COR-L47 (cell line): ENCODE measurements at places on chromosomes 12 and 14.
A peak's percentile ranks its signal among the peaks of the same experiment; 100 is the strongest.

DNA sequence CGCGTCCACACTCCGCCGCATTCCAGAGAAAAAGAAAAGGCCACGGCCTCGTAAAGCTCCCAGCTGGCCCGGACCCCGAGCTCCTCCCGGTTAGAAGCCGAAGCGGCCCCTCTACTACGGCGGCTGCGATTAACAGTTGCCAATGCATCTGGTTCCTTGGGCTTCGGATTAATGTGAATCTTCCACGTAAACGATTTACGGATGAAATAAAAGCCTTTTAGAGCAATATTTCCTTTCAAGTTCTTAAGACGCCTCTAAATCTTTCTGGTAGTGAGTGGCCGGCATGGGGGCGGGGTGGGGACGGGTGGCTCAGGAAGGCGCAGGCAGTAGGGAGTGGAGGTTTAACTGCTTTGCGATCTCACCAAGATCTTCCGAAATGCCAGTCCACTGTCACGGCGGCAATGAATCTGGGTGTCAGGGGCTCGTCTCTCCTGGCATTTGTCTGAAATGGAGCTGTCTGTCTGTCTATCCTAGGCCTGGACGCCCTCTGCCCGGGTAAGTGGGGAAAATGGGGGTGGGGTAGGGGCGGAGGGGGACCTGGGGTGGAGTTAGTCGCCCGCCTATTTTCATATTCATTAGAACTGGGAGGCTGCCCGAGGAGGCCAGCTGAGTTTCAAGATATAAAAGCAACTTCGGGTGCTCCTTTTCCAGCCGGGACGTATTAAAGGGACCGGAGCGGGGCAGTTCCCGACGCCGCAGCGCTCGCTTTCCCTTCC, 413 bp upstream of the ALX1 start:
- no peak for DNase-seq

GRCh38 chr12:113912760-113913329, 53.3 kb downstream of the RBM19 start:
- peak; percentile 36 for DNase-seq

DNA sequence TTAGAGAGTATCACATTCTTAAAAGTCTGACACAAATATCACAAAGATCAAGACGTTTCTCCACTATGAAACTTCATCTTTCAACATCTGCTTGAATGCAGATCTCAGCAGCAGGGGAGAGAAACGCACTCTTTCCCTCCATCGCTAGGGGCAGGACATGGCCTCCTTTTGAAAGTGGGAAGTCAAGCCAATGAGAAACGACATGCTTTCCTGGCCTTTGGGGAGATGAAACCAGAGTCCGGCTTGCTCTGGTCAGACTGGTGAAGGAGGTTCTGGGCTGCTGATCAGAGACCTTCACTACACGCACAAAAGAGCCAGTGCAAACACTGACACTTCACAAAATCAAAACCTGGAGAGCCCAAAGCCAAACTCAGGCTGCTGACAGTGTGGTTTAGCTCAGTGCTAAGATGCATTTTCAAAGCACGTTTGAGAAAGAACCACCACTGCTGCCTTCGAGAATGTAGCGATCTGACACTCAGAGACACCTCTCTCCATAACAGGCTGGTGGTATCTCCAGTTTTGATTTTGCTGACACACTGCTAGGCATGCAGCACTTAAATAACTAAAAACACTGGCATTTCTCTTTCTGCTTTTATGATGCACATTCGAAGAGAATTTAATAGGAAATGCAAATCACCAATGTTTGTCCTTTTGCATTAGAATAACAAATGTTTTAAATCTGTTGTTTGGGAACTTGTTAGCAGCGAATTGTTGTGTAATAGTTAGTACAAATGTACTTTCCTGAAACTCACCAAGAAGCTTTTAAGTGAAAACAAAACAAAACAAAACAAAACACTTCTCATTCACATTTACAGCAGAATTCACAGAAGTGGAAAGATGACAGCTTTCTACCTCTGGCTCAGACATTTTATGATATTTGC, 93.9 kb upstream of the OVCH1 start:
- DNase-seq = no peak

GRCh38 chr12:52216100-52216499, 16.9 kb upstream of the KRT7 start:
- DNase-seq = no peak

DNA sequence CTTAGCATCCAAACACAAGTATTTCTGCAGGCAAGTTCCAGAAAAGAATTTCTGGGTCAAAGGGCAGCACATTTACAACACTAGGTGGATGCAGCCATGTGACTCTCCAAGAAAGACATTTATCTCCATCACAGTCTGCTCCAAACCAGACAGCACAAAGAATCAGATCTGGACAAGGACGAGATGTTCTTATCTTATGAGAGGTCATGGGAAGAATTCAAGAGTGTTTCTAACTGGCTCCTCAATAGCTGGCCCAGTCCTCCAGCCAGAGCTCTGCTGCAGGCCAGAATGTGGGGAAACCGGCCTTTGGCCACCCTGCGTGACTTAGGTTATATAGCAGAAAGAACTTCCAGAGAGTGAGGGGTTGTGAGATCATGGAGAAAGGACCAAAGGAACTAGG, 17.4 kb downstream of the TMEM119 start:
- DNase-seq = no peak

DNA sequence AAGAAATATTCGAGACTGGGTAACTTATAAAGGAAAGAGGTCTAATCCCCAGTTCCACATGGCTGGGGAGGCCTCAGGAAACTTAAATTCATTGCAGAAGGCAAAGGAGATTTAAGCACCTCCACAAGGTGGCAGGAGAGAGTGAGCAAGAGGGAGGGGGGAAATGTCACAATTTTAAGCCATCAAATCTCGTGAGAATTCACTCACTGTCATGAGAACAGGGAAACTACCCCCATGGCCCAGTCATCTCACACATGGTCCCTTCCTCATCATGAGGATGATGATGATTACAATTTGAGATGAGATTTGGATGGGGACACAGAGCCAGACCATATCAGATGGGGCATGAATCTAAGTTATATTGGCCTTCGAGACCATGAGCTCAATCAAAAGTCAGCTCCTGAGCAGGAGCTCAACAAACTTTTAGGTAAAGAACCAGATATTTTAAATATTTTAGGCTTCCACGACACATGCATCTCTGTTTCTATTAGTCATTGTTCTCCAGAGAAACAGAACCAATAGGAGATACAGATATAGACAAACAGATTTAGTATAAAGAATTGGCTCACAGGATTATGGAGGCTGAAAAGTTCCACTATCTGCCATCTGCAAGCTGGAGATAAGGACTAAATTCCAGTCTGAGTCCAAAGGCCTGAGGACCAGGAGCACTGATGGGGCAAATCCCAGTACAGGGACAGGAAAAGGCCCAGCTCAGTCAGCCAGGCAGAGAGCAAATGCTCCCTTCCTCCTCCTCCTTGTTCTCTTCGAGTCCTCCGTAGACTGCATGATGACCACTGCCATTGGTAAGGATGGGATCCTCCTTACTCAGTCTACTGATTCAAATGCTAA, 24.9 kb downstream of the DGLUCY start:
- peak; percentile 62 for DNase-seq

DNA sequence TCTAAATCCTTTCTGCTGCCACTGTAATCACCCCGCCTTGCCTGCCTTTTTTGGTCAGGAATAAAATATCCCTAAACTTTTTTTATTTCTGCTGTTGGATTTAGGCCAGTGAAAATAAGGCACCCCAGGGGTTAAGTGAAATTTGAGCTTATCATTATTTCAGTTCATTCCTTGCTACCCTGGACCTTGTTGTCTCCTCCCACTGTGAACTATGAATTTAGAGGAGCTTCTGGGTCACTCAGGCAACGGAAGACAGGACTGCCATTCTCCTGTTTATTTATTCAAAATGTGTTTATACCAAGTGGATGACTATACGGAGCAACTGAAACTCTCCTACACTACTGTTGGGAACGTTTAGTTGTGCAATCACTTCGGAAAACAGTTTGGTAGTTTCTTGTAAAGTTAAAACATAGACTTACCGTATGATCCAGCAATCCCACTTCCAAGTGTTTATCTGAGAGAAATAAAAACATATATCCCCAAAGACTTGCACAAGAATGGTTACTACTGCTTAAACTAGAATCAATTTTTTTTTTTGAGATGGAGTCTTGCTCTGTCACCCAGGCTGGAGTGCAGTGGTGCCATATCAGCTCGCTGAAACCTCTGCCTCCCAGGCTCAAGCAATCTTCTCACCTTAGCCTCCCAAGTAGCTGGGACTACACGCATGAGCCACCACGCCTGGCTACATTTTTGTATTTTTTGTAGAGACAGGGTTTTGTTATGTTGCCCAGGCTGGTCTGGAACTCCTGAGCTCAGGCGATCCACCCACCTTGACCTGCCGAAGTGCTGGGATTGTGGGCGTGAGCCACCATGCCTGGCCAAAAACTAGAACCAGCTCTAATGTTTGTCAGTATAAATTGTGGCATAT, 2.3 kb upstream of the TRAFD1 start:
- DNase-seq = no peak

DNA sequence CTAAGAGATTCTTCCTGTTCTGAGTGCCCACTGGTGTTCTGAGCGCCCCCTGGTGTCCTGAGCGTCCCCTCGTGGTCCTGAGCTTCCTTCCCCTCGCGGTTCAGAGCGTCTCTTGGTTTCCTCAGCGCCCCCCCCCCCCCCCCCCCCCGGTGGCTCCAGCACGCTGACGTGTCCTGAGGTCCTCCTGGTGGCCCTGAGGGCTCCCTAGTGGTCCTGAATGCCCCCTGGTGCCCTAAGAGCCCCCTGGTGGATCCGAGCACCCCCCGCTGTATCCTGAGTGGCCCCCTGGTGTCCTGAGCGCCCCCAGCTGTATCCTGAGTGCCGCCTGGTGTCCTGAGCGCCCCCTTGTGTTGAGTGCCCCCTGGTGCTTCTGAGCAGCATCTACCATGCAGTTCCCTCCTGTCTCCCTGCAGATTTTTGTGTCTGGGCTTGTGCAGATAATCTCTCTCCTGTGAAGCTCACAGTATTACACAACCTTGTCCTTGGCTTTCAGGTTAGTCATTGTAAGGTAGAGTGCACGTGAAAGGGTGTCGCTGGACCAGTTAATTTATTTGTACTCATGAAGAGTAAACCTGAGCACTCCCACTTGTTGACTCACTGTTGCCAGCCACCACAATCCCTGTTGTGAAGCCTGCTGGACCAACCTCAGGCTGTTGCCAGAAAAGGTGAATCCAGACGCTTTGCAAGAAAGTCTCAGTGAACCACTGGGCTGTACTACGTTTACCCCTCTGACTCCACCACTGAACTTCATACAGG, 1168.4 kb downstream of the TMEM121 start:
- no peak for DNase-seq

DNA sequence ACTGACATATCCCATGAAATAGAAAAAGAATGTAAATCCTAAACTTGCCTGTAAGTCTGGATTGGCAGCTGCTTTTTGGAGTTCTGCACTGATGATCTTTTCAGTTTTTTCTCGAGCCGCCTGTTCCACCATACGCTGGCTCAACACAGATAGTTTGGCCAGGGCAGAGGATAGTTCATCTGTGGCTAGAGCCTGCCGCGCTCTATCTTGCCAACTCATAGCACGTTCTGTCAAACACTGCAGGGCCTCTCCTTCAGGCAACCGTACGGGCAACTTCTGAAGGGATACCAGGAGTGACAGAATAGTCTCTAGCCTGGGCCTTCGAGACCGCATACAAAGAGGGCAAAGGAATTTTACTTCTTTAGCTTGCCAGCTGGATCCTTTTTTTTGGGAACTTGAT, 44.8 kb upstream of the SLC6A13 start:
- no peak for DNase-seq

DNA sequence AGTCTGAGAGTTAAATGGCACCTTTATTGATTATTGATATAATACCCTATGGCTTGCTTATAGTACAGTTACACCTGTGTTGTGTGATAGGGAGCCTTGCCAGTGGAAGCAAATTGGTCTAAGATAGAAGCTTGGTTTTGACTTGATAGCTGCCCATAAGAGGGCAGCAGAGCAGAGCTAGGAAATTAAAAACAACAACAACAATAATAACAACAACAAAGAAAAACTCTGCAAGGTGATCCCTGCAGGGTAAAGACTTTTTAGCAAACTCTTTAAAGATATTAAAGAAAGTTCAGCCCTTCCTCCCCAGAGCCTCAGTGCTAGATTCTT, 18.0 kb upstream of the RNASE10 start:
- no peak for DNase-seq

DNA sequence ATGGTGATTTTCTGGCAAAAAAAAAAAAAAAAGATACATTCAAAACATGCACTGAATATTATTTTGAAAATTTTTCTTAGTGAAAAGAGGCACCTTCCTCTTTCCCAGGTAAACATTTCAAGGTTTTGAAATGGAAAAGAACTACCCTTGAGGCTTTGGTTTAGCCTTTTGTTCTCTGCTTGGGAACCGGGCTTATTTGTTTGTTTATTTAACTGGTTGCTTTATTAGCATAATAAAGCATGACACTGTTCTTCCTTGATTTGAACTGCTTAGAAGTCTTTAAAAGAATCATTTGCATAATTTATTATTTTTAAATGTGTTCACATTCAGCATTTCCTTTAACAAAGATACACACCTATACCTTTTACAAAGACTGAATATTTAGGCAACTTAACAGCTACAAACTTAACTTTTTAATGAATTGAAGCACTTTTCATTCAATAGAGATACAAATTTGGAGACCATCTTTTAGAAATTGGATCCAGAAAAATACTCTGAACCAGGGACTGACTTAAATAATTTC, 174.5 kb downstream of the FBXL14 start:
- no peak for DNase-seq

- DNase-seq = no peak
These were observed 19.7 kb upstream of the RAB35 start for GRCh38 chr12:120136093-120136770.

- no peak for DNase-seq
These were observed 124.1 kb downstream of the PAPOLA start for GRCh38 chr14:96626121-96626768.

DNA sequence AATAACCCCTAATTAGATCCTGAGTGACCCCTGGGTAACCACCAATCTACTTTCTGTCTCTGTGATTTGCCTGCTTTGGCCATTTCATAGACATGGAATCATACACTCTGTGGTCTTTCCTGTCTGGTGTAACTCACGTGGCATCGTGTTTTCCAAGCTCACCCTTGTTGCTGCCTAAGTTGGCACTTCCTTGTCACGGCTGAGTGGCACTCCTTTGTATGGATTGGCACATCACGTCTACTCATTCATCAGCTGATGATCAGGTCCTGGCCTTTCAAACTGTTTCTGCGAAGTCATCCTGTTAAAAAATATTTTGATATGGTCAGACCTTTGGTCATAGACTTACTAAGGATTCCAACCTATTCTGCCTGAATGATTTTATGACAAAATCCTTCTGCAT, 87.7 kb downstream of the GLT1D1 start:
- DNase-seq = no peak

GRCh38 chr12:110179291-110179690, 55.1 kb downstream of the IFT81 start:
- no peak for DNase-seq

- DNase-seq = no peak
These were observed at the start of gene SDS for GRCh38 chr12:113403435-113404415. SDS (minus strand) TSS chr12:113403887; CDS start chr12:113399708, 4,179 bp downstream.

GRCh38 chr12:46234000-46234399, 34.8 kb downstream of the SLC38A1 start:
- DNase-seq = no peak

- DNase-seq = no peak
These were observed 17.3 kb upstream of the DNAH10 start for GRCh38 chr12:123744836-123745235.
